Activated naive CD4-positive, alpha-beta T cell treated with anti-CD3 and anti-CD28 coated beads, Interleukin-2, amount 10 ng/mL, durations not matched to agents 5 hours and 36 hours (primary cell): ENCODE measurements at places on chromosomes 4 and X. TPM values are rescaled to one million over a fixed set of nuclear protein-coding genes. Genes with fewer than 3 reads are reported as not detected.

Gene UGT2A3
- total RNA-seq: not detected

Gene EXOC1L
- not detected for total RNA-seq

Gene CCDC149
- total RNA-seq: not detected

Gene GASK1B
- total RNA-seq: not detected

Gene CCDC158
- not detected for total RNA-seq
